Right cardiac atrium (tissue), 5 donors: ENCODE measurements at places on chromosomes 7 and 10. TPM values are rescaled to one million over a fixed set of nuclear protein-coding genes. Genes with fewer than 3 reads are reported as not detected.

ELMO1 gene
- polyA plus RNA-seq, result 11.8 TPM

MEIG1 gene
- 0.34 TPM for polyA plus RNA-seq

ABCA13 gene
- polyA plus RNA-seq, result not detected

PBLD gene
- polyA plus RNA-seq, result 2.4 TPM

KLF14 gene
- polyA plus RNA-seq, result 0.09 TPM

NRCAM gene
- polyA plus RNA-seq, result 1.3 TPM

EPHA1 gene
- 0.02 TPM for polyA plus RNA-seq

FAM241B gene
- polyA plus RNA-seq, result 5.6 TPM

PLA2G12B gene
- polyA plus RNA-seq, result 16.6 TPM

PNLIPRP2 gene
- polyA plus RNA-seq, result not detected

TUBAL3 gene
- 0.43 TPM for polyA plus RNA-seq

CYP2C19 gene
- polyA plus RNA-seq, result 0.05 TPM

NKX1-2 gene
- not detected for polyA plus RNA-seq

CALML3 gene
- not detected for polyA plus RNA-seq

PRKCQ gene
- polyA plus RNA-seq, result 0.05 TPM

PTN gene
- 51.0 TPM for polyA plus RNA-seq

RAPGEF5 gene
- polyA plus RNA-seq, result 8.7 TPM

SNCG gene
- polyA plus RNA-seq, result 30.2 TPM

RSPH10B gene
- 0.11 TPM for polyA plus RNA-seq

LRRD1 gene
- polyA plus RNA-seq, result not detected

DRGX gene
- not detected for polyA plus RNA-seq

ACTR1A gene
- polyA plus RNA-seq, result 106 TPM

WNT2 gene
- 0.57 TPM for polyA plus RNA-seq

MTERF1 gene
- polyA plus RNA-seq, result 5.7 TPM

TWIST1 gene
- 3.6 TPM for polyA plus RNA-seq

APBB1IP gene
- 2.8 TPM for polyA plus RNA-seq

VSIR gene
- polyA plus RNA-seq, result 36.8 TPM

RADIL gene
- polyA plus RNA-seq, result 4.7 TPM

GPR37 gene
- polyA plus RNA-seq, result 0.09 TPM

OR2A5 gene
- not detected for polyA plus RNA-seq

MLXIPL gene
- polyA plus RNA-seq, result 14.8 TPM

SMKR1 gene
- 0.16 TPM for polyA plus RNA-seq

NCF1 gene
- 1.1 TPM for polyA plus RNA-seq

PHKG1 gene
- polyA plus RNA-seq, result 24.5 TPM
